Cardiac muscle cell (in vitro differentiated cells and primary cell): ENCODE measurements at places on chromosomes 12 and 14. TPM values are rescaled to one million over a fixed set of nuclear protein-coding genes. Genes with fewer than 3 reads are reported as not detected.

The AICDA gene
- 1.7 TPM in 1 of 2 replicates, not detected in the other for total RNA-seq

The TAS2R42 gene
- total RNA-seq, result not detected in 2 replicates

The STON2 gene
- 1.0 and 1.4 TPM in 2 replicates for total RNA-seq

The PRB2 gene
- not detected in 2 replicates for total RNA-seq

The CNTN1 gene
- 4.7 and 5.1 TPM in 2 replicates for total RNA-seq

The RAB2B gene
- 28.5 and 29.7 TPM in 2 replicates for total RNA-seq

The GLT1D1 gene
- 1.4 and 2.7 TPM in 2 replicates for total RNA-seq

The CRACR2A gene
- 1.3 TPM in 1 of 2 replicates, not detected in the other for total RNA-seq

The DEPDC4 gene
- 1.5 and 1.6 TPM in 2 replicates for total RNA-seq

The RHOJ gene
- 0.18 TPM in 1 of 2 replicates, not detected in the other for total RNA-seq

The OVCH1 gene
- total RNA-seq, result 0.07 TPM in 1 of 2 replicates, not detected in the other

The MYF5 gene
- total RNA-seq, result not detected in 2 replicates

The LIN7A gene
- total RNA-seq, result 5.9 and 10.3 TPM in 2 replicates

The DUSP16 gene
- total RNA-seq, result 17.3 and 28.1 TPM in 2 replicates

The PIANP gene
- total RNA-seq, result 0.36 and 5.5 TPM in 2 replicates

The GALNT8 gene
- total RNA-seq, result 2.7 and 8.1 TPM in 2 replicates

The CFAP73 gene
- not detected in 2 replicates for total RNA-seq

The CCDC88C gene
- 0.92 and 1.2 TPM in 2 replicates for total RNA-seq

The CLEC2B gene
- not detected in 2 replicates for total RNA-seq

The NANOG gene
- 0.06 and 0.78 TPM in 2 replicates for total RNA-seq
